ENCODE measurements at places on chromosomes 12 and 14.
A peak's percentile ranks its signal among the peaks of the same experiment; 100 is the strongest.

DNA sequence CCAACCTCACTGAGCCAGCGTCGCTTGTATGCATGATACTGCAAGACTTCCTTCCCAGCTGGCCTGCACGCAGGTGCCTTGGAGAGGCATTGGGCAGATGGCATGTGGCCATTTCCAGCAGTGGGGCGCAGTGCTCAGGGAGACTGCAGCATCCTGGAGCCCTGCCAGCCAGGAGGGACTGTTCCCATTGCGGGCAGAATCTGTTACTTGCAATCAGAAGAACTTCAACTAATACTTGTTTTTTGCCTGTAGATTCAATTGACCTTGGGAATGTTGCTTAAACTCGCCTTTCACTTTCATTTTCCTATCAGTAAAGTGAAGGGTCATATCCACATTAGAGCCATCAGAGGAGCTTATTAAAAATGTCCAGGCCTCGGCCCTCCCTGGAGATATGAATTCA is 29.8 kb downstream of the ANKRD9 start:
- DNase-seq, result no peak

- no peak for DNase-seq
These were observed 8.6 kb upstream of the ETFBKMT start for GRCh38 chr12:31650918-31651317.

DNA sequence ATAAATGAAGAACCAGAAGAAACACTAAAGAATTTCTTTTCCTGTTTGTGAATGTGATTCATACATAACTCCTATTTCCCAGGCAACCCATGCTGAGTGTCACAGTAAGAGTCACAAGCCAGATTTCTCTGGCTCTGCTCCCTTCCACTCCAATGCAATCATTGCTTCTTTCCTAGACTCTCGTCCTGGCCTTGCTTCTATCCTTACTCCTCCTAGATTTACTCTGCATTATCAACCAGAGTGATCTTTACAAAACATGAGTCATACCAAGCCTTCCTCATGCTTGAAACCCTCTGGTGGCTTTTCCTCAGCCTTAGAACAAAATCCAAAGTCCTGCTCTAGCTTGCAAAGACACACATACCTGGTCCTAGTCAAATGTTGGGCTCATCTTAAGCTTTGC is 13.3 kb downstream of the IL22 start:
- DNase-seq, result no peak

DNA sequence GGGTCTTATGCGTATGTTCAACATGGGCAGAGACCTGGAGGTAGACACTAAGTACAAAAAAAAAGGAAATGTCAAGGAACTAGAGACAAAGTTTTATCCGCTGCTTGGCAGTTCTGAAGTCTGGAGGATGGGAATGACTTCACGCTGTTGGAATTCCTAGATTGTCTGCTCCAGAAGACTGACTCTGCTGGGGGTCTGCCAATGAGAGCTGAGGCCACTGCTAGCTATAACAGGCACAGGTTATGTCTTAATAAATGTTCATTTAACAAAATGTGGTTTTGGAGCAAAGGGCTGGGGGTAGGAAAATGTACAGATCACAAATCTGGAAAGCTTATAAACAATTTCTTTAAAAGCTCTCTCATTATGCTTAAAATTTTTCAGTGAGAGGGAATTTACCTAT is 5.9 kb downstream of the RNASE8 start:
- no peak for DNase-seq

- no peak for DNase-seq
These were observed 3.2 kb downstream of the CFL2 start for GRCh38 chr14:34711169-34711568.

DNA sequence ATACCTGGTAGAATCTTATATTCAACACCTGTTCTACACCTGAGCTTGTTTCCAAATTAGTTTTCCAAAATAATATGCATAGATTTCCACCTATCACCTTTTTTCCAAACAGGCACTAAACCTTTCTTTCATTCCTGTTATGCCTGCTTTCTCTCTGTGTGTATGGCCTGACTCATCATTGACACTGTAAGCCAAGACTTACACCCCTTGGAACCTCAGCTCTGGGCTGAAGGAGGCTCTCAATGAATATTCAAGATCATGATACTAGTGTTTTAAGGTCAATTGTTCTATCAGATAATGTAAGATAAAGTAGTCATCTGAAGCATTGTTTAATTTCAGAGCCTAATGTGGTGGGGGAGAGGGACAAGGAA is 1193.3 kb downstream of the FLRT2 start:
- no peak for DNase-seq

DNA sequence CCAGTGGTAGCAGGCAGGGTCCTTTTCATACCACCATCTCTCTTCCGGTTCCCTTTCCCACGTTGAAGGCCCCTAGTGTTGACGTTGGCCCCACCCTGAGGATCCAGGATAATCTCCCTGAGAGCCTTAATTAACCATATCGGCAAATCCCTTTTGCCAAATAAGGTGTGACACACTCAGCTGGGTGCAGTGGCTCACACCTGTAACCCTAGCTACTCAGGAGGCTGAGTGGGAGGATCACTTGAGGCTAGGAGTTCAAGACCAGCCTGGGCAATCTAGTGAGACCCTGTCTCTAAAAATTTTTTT is 2.8 kb upstream of the TMEM119 start:
- no peak for DNase-seq

GRCh38 chr14:76806446-76806845 is 6.2 kb downstream of the ANGEL1 start:
- DNase-seq, result no peak

- no peak for DNase-seq
These were observed 4.5 kb downstream of the OR10AD1 start for GRCh38 chr12:48198672-48198971.

DNA sequence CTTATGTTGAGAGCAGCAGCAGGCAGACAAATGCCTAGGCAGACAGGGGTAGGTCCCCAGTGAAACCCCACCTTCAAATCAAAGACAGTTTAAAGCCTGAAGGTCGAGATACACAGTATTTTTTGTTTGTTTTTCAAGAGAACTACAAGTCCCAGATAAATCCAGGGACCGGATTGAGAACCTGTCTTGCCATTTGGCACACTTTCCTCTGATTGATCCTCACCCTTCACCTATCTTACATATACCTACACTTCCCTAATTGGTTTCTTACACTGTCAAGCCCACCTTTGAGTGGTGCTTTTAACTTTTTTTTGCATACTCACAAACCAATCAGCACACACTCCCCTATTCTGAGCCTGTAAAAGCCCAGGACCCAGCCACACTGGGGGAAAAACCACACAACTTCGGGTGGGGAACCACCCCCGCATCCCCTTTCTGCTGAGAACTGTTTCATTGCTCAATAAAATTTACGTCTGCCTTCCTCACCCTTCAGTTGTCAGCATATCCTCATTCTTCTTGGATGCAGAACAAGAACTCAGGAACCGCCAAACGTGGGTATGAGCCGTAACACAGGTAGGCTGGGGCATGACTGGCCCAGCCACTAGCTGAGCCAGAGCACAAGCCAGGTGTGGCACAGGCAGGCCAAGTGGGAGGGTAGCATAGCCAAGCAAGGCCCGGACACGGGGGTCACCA is 11.1 kb downstream of the DICER1 start:
- DNase-seq, result no peak

- no peak for DNase-seq
These were observed 247.6 kb downstream of the TMEM121 start for GRCh38 chr14:105774001-105774400.

GRCh38 chr12:38279756-38280155 is 36.8 kb upstream of the ALG10B start:
- no peak for DNase-seq

DNA sequence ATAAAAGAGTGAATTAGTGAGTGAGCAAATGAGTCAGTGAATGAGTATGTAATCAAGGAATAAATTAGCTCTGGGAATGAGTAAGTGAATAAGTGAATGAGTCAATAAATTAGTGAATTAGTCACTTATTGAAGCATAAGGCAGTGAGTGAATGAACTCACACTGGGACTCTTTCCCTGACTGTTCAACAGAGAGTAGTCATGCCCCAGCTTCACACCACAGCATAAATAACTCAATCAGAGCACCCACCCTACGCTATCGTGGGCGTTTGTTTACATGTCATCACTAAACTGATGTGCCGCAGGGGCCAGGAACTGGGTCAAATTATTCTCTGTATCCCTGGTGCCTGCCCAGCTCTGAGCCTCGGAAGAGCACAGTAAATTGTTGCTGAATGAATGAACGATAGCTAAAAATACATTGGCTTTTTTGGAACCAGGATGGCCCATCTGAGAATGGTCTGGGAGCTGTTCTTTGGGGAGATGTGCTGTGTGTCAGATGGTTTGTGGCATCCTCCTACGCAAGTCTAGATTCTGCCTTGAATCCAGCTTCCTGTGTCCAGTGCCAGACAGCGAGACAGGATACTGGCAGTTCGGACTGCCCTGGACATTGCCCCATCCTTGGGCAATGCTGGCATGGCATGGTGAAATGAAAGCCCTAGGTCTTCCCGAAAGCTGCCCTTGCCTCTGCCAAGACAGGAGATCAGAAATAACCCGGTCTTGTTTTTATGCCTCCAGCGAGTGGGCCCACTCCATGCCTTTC is 98.0 kb upstream of the RTL1 start:
- DNase-seq, result no peak

GRCh38 chr12:120352117-120352516 is 16.8 kb downstream of the MSI1 start:
- no peak for DNase-seq

GRCh38 chr12:67669934-67670631 is 21.5 kb downstream of the DYRK2 start:
- no peak for DNase-seq

DNA sequence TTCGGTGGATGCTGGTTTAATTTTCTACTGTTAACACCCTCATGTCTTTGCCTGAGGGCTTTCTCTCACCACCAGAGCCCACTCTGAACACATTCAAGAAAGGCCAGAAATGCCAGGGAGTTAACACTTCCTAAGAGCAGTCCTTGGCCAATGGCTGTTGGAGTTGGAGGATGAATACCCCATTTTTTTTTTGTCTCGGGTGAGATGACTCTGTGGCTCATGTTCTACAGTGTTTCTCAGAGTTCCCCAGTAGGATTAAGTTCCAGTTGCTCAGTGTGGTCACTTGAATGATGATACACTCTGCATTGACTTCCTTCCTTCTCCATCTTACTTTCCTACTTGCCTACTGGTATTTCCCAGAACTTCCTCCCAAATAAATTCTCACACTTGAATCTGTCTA is 65.8 kb downstream of the FOS start:
- DNase-seq, result no peak

DNA sequence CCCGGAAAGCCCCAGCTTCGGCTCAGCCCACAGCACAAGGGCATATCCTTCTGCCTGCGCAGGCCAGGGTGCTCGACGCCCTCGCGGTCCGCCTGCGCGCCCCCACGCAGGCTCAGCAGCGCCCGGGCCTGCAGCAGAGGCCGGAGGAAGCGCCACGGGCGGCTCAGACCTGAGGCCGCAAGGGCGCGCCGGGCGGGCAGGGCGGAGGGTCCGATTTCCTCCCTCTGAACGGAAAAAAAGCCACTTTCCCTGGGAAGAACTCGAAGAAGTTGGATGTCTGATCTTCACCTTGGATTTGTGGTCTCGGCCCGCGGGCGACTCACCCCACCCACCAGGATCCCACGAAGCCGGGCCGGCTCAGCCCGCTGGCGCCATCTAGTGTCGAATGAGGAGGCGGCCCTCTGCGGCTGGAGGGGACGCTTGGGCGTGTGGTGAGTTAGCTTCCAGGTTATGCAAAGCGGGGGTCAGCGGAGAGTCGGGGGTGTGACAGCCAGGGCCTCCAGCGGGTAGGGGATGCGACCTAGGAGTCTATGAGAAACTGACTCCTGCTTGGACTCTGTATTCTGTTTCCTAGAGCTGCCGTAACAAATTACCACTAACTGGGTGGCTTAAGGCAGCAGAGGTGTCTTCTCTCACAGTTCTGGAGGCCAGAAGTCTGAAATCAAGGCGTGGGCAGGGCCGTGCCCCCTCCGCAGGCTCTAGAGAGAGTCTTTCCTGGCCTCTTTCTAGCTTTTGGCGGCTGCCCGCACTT is 40.0 kb upstream of the SRSF5 start:
- DNase-seq, result peak; percentile 74

GRCh38 chr12:106758349-106759110 is 16.0 kb upstream of the RIC8B start:
- no peak for DNase-seq

DNA sequence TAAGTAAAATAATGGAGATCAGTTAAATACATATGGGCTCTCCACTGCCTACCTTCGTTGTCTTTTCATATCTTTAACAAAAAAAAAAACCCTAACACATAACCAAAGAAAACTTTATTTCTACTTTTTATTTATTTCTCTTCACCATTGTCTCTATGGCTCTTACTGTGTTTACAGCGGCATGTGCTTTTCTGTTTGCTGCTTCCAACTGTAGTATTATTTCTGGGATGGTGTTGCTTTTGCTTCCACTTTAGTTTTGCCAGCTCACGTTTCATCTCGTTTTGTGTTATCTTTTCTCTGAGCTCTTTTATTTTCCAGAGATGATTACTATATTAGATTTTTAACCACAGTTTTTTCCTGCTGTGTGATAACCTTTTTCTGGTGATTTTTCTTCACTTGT is 46.1 kb downstream of the KTN1 start:
- DNase-seq, result no peak

GRCh38 chr14:67538501-67538900 is 5.4 kb downstream of the PLEKHH1 start:
- DNase-seq, result no peak

- no peak for DNase-seq
These were observed 6.0 kb downstream of the TMEM63C start for GRCh38 chr14:77187649-77188012.

GRCh38 chr12:53295891-53296219 is 513 bp downstream of the PFDN5 start:
- no peak for DNase-seq

GRCh38 chr12:20183563-20183962 is 184.8 kb upstream of the PDE3A start:
- DNase-seq, result no peak

GRCh38 chr14:64235652-64236640 is 58.2 kb downstream of the ESR2 start:
- peak; percentile 94 for DNase-seq

- DNase-seq, result no peak
These were observed 807.8 kb upstream of the TMEM132C start for GRCh38 chr12:127459166-127459565.

GRCh38 chr14:61281186-61281947 is at the start of gene TMEM30B:
Gene TMEM30B (minus strand): TSS chr14:61281338. CDS start chr14:61281147, 191 bp downstream.
- no peak for DNase-seq

DNA sequence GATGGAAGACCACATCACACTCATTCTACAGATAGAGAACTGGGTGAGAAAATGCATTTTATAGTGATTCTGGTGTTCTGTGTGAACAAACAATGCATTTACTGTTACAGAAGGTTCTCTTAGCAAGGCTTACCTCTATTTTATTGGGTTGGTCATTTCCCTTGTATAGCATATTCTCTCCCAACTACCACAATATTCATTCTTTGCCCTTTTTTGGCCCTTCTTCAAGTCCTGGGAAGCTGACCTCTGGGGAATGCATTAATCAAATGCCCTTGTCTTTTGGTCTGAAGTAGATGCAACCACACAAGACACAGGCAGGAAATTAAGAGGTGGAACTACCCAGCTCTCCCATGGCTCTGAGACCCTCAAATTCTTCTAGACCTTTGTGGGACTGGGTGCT is 19.5 kb downstream of the DCN start:
- DNase-seq, result no peak

All from naive B cell (primary cell).